ENCODE measurements at places on chromosomes 1 and 21.

GRCh38 chr21:39144191-39144590 is 39.1 kb downstream of the PSMG1 start:
- no peak for DNase-seq

DNA sequence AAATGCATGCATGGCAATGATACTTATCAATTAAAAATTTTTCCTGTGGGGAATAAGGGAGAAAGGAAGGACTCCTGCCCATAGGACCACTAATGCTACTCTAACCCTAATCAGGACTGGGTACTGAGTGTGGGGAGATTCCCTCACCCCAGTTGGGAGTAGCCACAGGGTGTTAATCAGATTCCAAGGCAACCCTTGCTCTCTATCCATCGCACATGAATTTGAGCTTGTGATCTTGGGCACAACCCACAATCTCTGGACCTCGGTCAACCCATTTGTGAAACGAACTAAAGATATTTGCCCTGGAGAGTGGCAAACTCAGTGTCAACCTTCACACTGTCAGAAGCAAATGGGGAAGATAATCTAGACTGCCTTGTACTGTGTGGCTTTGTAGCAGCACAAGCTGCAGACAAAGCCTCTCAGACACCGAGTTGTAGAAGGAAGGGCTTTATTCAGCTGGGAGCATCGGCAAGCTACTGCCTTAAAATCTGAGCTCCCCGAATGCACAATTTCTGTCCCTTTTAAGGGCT is 69.5 kb downstream of the SERINC2 start:
- DNase-seq, result no peak

DNA sequence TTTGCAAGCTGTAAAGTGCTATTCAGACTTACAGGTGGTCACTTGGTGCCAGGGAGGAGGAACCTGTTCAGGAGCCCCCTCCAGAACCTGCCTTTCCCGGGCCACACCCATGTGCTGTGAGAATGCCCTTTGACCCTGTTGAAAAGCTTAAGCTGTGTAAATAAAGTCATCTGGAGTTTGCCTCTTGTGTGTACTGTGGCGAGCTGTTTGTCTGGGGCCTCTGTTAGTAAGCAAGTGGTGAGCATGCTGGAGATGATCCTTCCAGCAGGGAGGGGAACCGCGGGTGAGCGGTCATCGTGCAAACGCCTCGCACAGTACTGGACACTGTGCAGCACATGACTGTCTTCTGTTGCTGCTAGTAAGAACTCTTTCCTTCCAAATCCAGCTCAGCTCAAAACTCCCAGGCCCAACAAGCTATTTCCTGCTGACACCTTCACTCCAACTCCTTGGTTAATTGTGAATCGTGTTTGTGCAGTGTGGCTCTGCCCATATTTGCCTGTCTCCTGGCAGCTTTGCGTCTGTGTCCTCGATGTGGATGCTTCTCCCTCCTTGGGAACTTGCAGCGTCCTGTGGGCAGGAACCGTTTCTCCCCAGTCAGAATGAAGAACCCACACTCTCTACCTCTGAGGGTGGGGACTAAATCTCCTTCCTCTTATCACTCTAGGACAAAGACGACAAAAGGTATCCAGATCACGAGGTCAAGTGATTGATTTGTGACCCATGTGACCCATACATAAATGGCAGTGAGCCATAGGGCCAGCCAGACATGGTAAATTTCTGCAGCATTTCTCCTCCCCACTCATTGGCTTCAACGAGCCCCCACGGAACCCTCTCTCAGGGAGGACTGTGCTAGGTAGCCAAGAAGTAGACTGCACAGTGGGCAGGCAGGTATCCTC is 13.9 kb upstream of the BTG2 start:
- no peak for DNase-seq

DNA sequence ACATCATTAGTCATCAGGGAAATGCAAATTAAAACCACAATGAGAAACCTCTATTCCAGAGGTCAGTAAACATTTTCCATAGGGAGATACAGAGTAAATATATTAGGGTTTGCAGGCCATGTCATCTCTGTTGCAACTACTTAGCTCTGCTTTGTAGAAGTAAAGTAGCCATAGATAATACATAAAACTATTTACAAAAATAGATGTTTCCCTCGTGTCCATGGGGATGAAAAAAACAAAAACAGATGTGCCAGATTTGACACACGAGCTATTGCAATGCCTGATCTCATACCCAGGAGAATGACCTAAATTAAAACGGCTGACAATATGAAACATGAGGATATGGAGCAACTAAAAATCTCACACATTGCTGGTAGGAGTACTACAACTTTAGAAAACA is 17.3 kb downstream of the LTN1 start:
- DNase-seq, result no peak

- DNase-seq, result peak; percentile 96
These were observed 210.1 kb downstream of the FGGY start for GRCh38 chr1:59506952-59507351.

DNA sequence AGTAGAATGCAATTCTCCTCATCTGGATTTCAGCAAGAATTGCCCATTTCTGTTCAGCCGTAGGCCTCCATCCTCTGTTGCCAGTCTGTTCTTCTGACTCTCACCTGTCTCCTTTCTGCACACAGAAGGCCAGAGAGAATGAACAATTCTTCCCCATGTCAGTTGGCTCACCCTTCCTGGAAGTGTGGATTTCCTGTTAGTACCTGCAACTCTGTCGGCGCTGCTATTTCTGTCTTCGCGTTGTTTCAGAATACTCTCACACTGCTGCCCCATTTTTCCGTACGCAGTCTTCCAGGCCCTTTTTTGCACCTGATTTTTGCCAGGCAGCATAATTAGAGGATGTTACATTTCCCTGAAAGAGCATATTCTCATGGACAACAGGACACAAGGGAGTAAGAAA is 200.7 kb downstream of the FGGY start:
- DNase-seq, result no peak

DNA sequence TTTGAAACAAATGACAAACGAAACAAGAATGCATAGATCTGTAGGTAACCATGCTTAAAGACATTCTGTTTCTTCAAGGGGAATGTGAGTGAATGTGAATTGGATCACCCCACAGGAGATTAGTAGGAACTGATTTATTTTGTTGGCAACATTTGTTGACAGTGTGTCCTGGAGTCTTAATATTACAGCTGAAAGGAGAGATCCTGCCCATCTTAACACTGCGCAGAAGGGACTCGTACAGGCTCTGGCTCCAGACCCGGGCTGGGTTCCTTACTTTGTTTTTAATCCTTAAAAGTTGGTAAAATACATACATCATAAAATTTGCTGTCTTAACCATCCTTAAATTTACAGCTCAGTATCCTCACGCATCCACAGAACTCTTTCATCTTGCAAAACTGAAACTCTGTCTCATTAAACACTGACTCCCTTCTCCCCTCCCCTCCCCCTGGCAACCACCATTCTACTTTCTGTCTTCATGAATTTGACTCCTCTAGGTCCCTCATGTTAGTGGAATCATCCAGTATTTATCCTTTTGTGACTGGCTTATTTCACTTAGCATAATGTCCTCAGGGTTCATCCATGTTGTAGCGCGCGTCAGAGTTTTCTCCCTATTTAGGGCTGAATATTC is 74.1 kb downstream of the GALNT2 start:
- DNase-seq, result no peak

- no peak for DNase-seq
These were observed 784.5 kb downstream of the BRINP3 start for GRCh38 chr1:189693140-189693539.

- peak; percentile 62 for DNase-seq
These were observed 115.0 kb downstream of the TGFB2 start for GRCh38 chr1:218459878-218460711.

- no peak for DNase-seq
These were observed 23.3 kb downstream of the PAX7 start for GRCh38 chr1:18653916-18654315.

- DNase-seq, result no peak
These were observed 88.5 kb upstream of the CD34 start for GRCh38 chr1:207999274-207999915.

- DNase-seq, result no peak
These were observed 32.1 kb upstream of the RUNX3 start for GRCh38 chr1:24961961-24962861.

GRCh38 chr1:29985606-29985945 is 737.8 kb downstream of the MATN1 start:
- no peak for DNase-seq

DNA sequence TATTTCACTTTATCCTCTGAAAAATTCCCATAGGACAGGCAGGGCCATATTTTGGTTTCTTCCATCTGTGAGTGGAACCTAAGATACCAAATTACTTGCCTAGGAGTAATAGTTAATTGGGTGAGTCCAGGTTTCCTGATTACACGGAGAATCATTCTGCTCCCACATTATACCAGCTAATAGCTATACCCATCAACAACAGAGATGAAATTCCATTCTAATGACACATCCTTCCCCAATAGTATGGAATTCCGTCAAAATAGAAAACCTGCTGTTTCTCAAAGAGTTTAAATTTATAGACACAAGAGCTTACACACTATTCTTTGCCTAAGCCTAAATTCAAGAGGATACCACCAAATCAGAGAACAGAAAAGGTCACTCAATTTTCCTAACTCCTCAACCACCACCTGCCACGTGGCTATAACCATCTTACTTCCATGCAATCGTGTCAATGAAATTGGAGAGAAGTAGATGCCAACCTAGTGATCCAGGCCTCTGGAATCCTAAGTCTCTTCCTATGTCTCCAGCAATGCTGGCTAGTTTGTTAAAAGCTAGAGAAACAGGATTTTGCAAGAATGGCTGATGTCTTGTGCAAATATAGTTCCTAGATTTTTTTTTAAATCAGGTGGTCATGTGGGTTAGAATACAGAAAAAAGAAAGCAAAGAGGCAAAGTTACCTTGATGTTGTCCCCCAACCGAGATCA is 6.2 kb downstream of the PPT1 start:
- no peak for DNase-seq

Measured in Kasumi-1 (cell line).